Activated naive CD8-positive, alpha-beta T cell treated with anti-CD3 and anti-CD28 coated beads, Interleukin-2, amount 10 ng/mL, durations not matched to agents 7 days and 5 days (primary cell): ENCODE measurements at places on chromosomes 5 and 9. TPM values are rescaled to one million over a fixed set of nuclear protein-coding genes. Genes with fewer than 3 reads are reported as not detected.

The PIP5KL1 gene
- total RNA-seq: 1.9 TPM

DNA sequence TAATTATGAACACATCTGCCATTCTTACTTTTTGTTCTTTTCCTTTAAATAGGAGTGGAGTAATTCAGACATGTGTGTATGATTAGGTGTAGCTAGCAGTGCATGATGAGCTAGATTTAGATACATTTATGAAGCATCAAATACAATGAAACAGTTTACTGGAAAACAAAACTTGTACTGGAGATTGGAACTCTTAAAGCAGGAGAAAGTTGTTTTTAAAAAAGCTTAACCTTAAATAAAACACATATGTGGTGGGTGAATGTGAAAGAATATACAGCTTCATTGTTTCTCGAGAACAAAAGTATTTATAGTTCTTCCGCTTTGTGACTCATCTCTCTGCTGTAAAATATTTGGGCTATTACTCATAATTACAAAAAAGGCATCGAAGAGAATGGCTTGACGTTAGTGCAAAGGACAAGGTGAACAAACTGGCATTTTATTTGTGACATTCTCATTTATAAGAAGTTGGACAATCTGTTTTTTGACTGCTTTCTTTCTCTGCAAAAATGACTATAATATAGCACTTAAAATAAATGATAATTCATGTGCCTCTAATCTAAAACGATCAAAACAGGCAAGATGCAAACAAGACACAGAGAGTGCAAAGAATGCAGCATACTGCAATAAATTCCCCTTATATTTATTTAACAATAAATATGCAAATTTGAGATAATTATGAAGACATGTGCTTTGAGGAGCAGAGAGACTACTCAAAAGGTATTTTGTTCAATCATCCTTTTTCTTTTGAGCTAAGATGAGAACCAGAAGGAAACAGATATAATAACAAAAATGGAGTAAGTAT lies 478.8 kb downstream of the CETN3 start:
- H3K4me3 ChIP-seq: no peak overlapping the region
- H3K27me3 ChIP-seq: no peaks in the 10 kb centered on the region
- no peak overlapping the region for H3K27ac ChIP-seq
- no peak for DNase-seq
- no peaks in the 10 kb centered on the region for H3K4me1 ChIP-seq
- no peaks in the 10 kb centered on the region for H3K36me3 ChIP-seq

The COQ4 gene
- total RNA-seq: 34.9 TPM

The DBH gene
- not detected for total RNA-seq

The ZFAND5 gene
- total RNA-seq: 83.3 TPM

The TCF7 gene
- total RNA-seq: 283 TPM

GRCh38 chr5:21910731-21911130 lies 942.4 kb downstream of the CDH12 start:
- DNase-seq: no peak
- H3K27me3 ChIP-seq: no peaks in the 10 kb centered on the region
- H3K4me1 ChIP-seq: no peaks in the 10 kb centered on the region
- H3K36me3 ChIP-seq: no peaks in the 10 kb centered on the region
